ENCODE measurements at places on chromosomes 3 and 15.

DNA sequence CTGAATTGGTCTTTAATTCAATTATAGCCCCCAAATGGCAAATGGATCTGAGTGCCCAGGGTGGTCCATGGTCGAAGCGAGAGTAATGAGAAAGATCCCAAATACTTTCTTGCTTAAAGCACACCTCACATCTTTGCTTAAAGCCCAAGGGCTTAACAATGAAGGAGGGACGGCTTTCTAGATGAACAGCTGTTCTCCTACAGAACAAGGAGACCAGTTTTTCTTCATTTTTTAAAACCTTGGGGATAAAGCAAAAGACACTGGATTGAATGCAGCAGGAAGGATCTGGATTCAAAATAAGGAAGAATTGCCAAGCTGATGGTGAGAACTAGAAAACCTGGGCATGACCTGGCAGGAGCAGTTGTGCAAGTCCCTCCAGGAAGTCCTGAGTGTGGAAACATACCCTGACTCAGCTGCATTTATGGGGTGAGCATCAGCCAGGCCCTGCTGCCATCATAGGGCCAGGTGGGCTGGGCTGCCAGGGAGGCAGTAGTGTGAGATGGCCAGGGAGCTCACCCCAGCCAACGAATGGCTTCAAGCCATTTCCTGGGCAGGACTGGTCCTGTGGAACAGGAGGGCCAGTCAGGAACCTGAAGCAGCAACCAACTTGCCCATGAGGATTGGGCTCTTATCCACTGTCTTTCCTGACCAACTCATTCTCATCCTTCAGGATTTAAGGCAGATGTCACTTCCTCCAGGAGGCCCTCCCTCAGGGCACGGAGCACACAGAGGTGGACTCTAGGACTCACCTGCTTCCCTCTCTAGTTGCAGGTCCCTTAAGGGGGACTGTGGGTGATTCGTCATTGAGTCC is 18.4 kb upstream of the RHCG start:
- no peak for DNase-seq

DNA sequence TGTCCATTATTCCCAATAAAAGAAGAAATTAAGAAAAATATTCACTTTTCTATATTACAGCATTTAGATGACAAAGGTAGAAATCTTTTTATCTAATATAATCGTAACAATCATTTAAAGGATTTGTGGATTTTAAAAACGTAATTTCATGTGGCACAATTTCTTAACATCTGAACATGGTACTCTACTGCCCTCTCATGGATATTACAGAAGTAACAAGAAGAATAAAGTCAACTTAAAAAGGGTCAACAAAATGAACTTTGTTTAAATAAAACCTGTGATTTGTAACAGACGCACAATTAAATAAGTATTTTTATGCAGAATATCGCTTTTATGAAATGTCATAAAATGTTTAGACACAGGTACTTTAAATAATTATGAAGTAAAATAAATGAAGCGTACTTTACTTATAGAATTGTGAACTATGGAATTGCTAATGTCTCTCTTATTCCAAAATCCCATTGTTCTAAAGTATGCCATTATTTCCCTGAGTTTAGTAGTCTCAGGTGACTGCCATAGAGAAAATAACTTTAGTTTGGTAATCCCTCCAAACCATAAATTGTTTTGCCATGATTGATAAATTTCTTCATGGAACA is 366.8 kb upstream of the ZNF385D start:
- no peak for DNase-seq

DNA sequence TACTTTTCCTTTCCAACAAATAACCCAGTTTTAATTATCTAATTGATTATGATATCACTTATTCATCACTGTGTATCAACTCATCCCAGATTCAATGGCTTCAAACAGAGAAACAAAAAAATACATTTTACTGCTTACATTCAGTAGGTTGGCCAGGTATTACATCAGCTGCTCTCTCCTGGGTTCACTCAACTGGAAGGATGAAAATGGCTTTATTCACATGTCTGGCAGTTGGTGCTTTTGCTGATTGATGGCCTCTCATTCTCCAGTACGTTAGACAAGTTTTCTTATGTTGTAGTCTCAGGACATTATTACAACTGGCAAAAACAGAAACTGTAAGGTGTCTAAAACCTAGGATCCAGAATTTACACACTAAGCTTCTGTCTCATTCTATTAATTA is 811.0 kb upstream of the ALCAM start:
- no peak for DNase-seq

GRCh38 chr3:107221856-107222255 is 155.4 kb upstream of the CCDC54 start:
- no peak for DNase-seq

DNA sequence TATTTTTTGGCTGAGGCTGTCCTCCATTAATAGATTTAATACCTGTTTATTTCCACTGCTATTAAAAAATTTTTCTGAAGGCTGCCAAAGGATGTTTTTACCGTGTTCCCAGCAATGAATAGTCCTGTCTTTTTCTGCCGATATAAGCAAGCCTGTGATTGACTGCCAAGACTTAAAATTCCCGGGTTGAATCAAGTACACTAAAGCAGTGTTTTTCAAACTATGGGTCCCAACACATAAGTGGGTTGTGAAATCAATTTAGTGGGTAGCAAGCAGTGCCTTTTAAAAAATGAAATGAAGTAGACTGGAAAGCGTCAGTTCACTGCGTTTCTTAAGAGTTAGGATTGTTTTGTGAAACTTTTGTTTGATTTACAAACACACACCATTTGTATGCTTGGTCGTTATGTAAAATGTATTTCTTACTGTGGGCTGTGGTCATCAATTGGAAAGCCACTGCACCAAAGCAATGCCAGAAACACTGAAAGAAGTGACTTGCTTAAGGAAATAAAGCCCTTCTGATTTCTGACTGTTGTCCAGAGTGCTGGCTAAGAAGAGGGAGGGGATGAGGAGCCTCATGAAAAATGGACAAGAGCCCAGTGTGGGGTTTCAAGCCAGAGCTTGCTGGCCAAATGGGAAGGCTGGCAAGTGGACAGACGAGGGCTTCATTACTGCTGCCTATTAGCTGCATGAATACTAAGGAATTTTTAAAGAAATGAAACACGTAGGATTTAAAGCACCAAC is 206.0 kb downstream of the THRB start:
- DNase-seq, result no peak

DNA sequence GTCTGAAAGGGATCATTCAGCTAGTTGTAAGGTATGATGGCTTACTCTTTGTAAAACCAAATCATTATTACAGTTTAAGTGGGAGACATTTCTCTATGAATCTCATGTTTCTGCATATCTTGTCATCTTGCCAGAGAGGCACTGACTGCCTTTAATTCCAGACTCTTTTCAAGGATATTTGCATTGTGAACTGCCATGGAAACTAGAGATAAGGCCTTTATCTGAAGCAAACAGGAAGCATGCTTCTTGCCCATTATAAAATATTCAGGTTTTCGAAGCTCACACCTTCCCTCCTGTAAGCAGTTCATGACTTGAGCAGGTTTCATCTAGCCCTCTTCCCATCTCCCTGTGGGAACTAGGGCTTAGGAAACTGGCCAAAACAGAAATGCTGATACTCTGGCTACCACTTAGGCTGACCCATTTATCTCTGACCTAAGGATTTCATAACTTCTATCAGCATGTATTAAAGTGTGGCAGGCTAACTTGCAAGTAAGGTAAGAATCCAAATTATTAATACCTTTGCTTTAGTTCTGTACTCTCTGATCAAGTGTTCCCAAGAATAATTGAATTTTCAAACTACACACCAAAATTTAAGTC is 326.6 kb upstream of the ALCAM start:
- no peak for DNase-seq

DNA sequence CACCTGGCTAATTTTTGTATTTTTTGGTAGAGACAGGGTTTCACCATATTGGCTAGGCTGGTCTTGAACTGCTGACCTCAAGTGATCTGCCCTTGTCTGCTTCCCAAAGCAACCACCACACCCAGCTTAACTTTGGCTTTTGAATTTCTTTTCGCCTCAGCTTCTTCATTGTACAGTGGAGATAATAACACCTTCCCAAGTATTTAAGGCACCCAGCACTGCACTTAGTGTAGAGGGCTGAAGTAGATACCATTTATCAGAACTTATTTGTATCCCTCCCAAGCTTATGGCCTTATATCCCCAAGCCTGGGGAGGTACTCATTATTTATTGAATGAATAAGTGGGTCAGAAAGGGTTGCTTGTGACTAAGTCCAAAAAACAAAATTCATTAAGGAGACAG is 2.3 kb downstream of the SQOR start:
- DNase-seq, result peak; percentile 57

DNA sequence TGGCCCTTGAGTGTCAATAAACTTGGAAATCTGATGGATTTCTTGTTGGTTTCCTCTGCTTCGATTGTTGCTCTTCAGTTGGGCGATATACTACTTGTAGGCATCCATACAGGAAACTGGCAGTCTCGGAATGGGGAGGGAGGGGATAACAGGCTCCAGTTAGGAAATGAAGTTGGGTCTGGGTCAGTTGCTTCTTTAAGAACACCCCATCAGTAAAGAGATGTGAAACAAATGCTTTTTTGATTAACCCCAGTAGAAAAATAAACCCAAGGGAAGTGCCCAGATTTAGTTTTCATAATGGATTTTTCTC is 681 bp downstream of the CHMP2B start:
- DNase-seq, result no peak

GRCh38 chr15:44788748-44789147 is 52.4 kb downstream of the TRIM69 start:
- DNase-seq, result peak; percentile 70

DNA sequence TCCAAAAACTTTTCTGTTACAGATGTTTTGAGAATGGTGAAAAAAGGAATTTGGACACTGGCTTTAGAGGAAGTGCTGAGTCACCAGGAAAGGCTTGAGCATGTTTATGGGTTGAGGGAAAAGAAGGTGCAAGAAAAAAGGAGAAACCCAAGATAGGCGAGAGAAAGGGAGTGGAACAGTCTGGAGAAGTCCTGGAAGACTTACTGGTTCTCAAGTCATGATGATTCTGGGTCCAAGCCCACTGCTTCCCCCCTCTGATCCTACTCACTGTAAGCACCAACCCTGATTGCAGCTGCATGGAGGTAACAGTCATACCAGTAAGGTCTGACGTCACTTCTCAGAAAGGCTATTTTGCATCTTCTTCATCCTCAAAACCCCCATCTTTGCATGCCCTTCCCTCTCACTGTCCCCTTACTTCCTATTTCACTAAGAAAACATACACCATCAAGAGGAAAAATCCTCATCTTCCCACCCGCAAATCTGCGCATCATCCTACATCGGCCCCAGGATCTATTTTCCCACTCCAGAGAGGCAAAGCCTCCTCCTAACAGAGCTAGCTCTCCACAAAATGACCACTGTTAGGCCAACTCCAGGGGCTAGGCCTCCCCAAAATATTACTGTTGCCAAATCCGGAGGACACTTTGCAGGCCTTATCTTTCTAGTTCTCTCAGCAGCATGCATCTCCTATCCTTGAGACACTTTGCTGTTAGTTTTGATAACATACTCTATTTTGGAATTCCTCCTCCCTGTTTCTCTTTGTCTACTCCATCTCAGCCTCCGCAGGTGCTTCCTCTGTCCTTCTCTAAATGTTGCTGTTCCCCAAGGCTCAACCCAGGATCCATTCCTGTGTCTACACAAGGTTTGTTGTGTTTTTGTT is 3.2 kb upstream of the ATP13A3 start:
- DNase-seq, result no peak

DNA sequence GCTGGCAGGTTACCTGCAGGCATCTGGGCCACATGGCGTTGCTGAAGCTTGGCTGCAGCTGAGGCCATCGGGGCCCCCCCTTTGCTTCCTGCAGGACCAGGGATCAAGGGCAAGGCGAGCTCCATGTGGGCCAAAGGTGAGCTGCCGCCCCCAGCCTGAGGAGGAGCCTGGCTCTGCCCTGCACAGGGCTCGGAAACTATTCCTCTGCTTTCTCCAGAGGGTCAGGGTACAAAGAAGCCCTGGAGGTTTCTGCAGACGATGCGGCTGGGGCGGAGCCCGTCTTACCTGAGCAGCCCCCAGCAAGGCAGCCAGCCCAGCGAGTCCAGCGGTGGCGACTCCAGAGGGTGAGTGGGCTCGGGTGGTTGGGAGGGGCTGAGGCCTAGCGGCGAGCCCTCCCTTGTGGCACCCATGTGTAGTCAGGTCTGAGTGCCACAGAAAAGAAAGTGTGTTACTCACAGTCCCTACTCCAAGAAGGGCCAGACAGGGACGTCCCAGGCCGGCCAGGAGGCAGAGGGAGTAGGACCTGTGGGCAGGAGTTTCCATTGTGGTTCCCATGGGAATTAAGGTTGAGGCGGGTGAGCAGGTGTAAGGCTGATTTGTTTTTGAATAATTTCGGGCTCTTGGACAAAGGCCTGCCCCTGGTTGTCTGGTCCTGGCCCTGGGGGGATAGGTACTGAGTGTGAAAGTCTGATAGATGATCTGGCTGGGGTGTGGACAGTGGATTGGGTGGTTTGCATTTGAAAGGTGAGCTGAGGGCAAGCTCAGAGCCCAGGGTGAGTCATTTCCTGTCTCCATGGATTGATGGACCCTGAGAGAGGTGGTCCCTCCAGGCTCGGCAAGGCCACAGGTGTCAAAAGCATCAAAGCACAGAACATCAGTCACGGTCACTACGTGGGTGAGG is 25.4 kb downstream of the CFAP100 start:
- peak; percentile 53 for DNase-seq

DNA sequence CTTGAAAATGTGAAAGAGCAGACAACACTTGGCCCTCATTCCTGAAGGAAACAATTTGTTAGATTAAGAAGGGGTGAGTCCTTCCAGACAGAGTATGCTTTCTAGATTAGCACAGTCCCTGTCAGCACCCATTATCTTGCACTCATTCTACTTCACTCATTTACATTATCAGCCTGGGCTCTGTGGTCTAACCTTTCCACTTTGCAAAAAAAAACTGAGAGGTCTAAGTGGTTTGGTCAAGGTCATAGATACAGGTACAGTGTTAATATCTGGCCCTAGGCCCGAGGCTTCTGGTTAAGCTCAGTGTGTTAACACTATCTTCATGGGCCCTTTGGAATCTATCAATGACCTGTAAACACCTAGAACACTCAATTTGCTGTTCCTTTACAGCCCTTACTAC is 123.4 kb upstream of the LRRN1 start:
- no peak for DNase-seq

DNA sequence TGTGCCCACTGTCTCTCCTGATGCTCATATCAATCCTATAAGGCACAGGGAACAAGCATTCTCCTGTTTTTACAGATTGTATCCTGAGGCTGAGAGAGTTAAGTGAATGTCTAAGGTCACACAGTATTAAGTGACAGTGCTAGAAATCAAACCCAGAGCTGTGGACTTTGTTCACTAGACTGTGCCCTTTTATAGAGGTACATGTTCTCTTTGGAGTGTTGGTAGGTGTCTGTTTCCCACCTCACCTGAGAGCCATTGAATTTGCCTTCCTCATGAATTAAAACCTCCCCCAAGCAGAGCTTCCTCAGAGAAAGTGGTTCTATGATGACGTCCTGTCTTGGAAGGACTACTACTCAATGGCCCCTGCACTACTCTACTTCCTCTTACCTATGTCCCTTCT is 12.4 kb downstream of the ADIPOQ start:
- DNase-seq, result no peak

DNA sequence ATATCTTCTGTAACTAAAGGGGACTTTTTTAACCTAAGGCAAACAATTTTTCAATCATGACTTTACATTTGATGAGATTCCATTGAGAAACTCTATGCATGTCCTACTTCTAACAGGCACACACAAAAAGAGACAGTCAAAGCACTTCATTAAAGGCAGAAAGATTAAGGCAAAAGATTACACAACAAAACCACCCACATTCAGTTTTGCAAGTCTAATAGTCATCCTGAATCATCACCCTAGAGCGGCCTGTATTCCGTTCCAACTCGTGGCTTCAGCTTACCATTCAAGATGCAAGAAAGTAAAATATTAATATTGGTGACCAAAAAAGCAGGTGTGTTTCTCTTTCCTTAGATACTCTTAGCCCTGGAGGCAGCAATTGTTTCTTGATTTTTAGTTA is 205.9 kb downstream of the P3H2 start:
- no peak for DNase-seq
